D341Med (cell line): ENCODE measurements at places on chromosomes 7 and 10.

GRCh38 chr7:155315977-155316376 is 18.3 kb downstream of the INSIG1 start:
- no peak for DNase-seq

DNA sequence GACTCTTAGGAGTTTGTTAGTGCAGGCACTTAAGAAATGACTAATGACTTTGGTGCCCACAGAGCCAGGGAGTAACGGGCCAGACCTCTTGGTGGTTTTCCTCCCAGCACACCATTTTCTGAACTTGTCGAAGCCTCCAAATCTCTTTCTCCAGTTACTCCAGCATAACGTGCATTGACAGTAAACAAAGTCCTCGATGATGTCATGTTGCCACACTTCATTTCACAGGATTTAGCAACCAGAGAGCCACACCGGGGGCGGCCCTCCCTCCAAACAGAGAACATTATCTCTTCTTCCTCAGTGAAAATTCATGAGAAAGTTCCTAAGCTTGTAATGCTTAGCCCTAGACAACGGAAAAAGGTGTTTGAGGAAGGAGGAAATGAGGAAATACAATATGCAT is 4.0 kb upstream of the SVOPL start:
- no peak for DNase-seq

DNA sequence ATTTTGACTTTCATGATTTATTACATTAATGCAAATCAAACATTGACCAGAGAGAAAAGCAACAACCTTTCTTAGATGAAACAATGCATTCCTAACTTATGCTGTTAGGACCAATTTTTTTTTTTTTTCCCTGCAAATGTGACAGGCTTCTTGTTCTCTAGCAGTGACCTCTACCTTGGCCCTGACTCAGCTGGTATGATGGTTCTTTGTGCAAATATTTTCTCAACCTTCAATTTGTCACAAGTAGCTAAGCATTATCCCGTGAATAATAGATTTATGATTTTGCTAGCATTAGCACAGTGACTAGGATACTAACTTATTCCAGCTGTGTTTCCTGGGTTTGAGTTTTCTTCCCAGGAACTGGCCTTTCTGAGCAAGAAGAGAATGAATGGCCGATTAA is 64.9 kb downstream of the PPP1R9A start:
- DNase-seq: no peak

DNA sequence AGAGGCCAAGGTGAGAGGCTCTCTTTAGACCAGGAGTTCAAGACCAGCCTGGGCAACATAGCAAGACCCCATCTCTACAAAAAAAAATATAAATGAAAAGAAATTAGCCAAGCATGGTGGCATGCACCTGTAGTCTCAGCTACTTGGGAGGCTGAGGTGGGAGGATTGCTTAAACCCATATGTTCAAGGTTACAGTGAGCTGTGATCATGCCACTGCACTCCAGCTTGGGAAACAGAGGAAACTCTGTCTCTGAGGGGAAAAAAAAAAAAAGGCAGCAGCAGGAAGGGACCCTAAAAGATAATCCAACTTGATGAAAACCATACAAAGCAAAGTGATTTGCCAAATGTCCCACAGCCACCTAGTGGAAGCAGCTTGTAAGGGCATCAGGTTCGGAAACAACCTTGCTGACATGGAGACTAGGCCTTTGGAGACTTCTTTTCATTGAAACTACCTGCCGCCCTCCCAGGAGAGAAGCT is 15.6 kb upstream of the PBLD start:
- DNase-seq: peak; percentile 48
